ENCODE measurements at places on chromosomes 2 and 18.

GRCh38 chr18:6363216-6363615 is 51.5 kb downstream of the L3MBTL4 start:
- DNase-seq, result no peak

- no peak for DNase-seq
Measured at GRCh38 chr2:232997749-232998665, 15.0 kb downstream of the NGEF start.

DNA sequence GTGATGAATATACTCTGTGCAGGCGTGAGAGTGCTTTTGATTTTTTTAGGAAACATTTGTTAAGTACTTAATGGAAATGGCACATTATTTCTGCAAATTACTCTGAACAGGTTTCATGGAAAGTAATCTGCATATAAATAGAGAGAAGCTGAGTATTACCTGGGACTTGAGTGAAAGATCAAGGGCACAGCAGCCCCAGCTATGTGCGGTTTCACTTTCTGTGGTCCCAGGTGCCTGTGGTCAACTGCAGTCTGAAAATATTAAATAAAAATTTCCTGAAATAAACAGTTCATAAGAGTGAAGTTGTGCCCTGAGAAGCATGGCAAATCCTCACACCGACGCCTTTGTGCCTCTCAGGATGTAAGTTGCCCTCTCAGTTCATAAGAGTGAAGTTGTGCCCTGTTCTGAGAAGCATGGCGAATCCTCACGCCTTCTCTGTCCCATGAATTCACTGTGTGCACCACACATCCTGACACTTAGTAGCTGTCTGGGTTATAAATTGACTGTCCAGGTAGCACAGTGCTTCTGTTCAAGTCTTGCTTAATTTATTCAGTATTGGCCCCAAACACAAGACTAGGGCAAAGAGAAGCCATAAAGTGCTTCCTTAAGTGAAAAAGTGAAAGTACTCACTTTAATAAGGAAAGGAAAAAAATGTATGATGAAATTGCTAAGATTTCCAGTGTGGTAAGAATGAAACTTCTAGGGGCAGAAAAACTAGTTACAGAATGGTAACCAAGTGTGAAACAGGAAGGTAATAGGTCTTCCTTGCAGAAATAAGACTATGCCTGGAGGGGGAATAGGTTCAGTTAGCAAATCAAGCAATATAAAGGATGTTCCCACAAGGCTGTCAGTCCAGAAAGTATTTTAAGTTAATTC is 4.3 kb upstream of the SNTG2 start:
- DNase-seq, result no peak

- DNase-seq, result no peak
Measured at GRCh38 chr2:238120463-238121298, 17.8 kb upstream of the KLHL30 start.

DNA sequence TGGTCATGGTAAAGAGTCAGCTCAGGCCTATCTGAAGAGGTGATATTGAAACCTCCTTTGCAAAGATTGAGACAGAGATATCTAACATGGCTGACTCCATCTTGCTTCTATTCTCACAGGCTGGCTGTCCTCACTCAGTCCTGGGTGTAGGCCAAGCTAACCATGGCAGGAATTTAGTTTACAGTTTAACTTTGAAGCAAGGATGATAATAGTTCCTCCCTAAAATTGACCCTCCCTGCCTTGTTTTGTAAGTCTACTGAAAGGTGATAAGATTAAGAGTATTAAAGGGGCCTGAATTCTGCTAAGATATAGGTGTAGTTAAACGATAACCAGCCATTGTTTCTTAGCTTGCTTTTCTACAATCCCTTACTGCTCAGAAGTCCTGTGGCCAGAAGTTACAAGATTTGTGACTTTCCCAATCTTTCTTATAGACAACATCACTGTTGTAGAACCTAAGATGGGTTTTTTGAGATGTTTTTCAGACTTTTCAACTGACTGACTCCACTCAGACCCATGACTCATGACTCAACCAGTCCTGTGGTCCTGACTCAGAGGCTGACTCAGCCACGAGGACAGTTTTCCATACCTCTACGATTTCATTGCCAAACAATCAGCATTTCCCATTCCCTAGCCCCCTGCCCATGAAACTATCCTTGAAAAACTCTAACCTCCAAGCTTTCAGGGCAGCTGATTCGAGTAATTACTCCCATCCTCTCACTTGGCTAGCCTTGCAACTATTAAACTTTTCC is 195.7 kb upstream of the SESTD1 start:
- peak; percentile 95 for DNase-seq

- DNase-seq, result peak; percentile 45
Measured at GRCh38 chr2:167253025-167253424, 364.7 kb downstream of the XIRP2 start.

- peak; percentile 55 for DNase-seq
Measured at GRCh38 chr2:58133395-58133794, 86.8 kb downstream of the VRK2 start.

GRCh38 chr2:20291106-20291564 is 59.5 kb downstream of the PUM2 start:
- DNase-seq, result peak; percentile 80

- no peak for DNase-seq
Measured at GRCh38 chr18:75063615-75064512, 145.1 kb downstream of the PTGR3 start.

DNA sequence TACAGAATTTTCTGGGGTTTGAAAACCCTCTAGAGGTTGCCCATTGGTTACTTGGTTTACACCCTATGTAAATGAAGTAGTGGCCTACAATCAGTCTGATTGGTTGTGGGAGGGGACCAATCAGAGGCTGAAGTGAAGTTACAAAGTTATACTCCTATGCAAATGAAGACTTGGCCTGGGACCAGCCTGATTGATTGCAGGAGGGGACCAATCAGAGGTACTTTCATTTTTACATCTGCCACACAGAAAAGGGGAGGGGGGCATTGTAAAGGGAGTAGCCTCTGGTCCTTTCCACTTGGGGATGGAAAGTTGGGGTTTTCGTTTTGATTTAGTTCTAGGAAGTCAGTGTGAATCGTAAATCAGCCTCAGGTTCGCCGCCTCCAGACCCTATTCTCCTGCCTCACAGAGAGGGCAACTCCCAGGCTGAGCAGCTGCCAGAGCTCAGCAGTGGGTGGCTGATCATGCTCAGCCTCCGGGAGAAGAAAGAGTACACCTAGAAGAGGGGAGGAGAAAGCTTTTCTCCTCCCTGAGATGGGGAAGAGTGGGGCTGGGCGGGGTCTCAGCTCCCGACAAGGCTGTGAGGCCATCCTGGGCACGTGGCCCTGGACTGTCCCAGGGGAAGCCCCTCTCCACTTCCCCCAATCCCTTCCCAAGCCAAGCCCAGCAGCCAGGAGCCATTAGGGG is 372.5 kb downstream of the GALR1 start:
- no peak for DNase-seq

DNA sequence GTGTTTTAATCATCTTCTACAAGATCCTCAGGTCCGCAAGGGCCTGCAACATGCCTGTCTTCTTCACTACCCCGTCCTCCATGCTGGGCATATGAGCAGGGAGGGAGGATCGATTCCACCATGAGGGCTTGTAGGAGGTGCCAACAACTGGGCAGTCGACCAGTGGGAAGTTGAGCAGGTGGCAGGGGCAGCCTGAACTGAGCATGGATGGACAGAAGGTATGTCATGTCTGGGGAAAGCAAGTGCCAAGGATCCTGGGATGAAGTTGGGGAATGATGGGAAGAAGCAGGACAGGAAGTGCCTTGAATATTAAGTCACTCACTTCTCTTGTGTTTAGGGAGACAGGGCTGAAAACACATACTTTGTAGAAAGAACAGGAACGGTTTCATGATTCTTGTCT is 44.7 kb downstream of the CTIF start:
- DNase-seq, result no peak

DNA sequence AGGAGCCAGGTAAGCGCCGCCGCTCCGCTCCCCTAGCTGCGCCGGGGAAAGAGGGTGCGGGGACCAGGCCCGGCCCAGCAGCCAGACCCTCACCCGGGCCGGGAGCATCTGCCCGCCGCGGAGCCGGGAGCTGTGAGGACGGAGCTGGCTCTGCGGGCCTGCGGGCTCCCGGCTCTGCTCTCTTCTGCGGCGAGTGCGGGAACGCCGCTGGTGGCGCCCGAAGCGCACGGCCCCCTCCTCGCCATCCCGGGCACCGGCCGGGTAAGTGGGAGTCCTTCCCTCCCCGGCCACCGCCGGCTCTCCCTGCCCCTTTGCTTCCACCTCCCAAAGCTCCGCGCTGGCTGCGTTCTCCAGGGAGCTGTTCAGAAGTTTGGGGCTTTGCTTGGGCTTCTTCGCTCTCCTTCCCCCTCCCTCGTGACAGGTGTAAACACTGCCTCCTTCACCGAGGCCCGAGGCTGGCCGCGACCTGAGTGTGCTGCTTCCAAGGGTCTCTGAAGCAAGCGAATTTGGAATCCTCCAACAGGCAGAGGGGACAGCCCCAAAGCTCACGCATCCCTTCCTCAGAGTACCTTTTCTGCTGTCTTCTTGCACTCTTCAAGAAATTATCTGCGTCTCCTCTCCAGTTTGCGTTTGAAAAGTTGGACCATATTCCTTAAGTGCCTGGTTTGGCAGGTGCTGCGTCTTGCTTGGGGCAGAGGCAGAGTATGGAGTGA is 632 bp downstream of the AFTPH start:
- peak; percentile 27 for DNase-seq

GRCh38 chr2:46246790-46247189 is 50.4 kb upstream of the EPAS1 start:
- no peak for DNase-seq

DNA sequence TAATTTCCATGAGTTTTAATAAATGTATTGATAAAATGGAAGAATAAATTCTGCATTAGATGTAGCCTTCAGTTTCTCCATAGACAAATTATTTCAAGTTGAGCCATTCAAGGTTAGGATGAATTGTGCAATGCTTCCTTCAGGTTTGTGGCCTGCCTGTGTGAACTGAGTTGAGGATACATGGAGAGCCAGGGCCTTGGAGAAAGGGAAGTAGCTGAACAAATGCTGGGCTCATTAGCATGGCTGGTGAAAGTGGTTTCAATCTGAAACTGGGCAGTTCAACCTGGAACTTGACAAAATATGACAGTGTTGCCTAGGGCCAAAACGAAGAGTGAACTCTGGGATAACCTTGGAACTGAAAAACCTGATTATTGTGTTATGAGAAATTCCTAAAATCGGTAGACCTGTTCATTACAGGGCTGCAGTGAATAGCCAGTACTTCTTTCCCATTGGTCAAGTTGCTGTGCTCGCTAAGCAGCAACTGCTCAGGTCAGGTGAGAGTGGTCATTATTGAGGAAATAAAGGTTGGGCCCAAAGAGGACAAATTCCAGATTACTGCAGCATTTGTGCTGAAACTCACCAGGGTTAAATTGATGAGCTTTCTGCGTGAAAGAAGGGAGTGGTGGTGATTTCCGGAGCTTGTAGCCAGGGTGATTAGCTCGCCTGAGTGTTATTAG is 12.7 kb downstream of the INPP1 start:
- DNase-seq, result peak; percentile 78

DNA sequence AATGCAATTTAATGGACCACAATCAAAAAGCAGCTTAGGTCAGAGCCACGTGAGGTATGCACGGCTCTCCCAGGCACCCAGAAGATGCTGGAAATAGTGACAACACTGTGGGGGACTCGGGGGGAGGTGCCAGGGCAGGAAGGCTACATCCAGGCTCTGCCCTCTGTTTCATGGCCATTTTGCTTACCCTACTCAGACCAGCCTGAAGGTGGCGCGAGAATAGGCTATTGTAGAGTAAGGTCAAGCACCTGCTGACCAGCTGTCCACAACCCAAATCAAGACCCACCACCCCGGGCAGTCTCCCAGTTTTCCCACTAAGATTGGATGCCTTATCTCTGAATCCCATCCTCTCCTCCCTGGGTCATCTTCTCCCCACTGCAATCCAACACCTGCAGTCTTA is 115.7 kb downstream of the VIT start:
- DNase-seq, result no peak

DNA sequence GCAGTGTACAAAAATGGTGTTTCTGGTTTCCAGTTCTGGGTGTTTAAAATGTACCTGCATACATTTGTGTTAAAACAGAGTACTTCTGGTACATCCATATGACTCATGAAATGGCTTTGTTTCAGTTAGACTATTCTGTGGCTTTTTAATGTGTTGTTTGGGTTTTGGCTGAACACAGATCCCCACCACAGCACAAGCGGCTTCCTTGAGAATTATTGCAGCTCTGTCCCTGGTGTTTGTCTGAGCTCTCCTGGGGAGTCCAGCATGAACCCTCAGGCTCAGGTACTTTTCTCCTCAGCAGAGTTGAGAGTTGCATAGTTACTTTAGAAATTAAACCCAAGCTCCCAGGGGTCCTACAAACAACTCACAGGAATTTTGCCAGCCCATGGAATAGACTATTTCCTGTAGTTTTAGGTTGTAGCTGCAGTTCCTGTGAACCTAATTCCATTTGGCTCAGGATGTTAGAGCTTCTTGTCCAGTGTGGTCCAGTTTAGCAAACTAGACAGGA is 64.8 kb upstream of the EML6 start:
- DNase-seq, result peak; percentile 49

GRCh38 chr2:26563686-26564085 is 77.5 kb downstream of the CIB4 start:
- no peak for DNase-seq

GRCh38 chr2:53181759-53182158 is 585.8 kb upstream of the CHAC2 start:
- no peak for DNase-seq

- no peak for DNase-seq
Measured at GRCh38 chr2:175439416-175439815, 257.9 kb upstream of the ATP5MC3 start.

DNA sequence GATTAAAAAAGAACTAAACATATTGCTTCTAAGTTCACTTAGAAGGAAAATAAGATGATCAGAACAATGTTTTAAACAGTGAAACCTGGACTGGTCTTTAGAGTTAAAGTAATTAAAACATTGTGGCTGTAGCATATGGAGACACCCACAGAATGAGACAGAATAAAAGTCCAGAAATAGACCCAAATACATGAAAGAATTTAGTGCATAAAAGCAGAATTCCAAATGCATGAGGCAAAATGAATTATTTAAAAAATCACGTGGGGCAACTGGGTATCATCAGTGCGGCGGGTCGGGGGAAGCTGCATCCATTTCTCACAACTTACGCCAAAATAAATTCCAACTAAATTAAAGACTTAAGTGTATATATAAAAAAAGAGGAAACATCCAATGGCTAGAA is 12.1 kb downstream of the RNF149 start:
- no peak for DNase-seq

- peak; percentile 67 for DNase-seq
Measured at GRCh38 chr18:48022531-48023329, 92.3 kb upstream of the SMAD2 start.

DNA sequence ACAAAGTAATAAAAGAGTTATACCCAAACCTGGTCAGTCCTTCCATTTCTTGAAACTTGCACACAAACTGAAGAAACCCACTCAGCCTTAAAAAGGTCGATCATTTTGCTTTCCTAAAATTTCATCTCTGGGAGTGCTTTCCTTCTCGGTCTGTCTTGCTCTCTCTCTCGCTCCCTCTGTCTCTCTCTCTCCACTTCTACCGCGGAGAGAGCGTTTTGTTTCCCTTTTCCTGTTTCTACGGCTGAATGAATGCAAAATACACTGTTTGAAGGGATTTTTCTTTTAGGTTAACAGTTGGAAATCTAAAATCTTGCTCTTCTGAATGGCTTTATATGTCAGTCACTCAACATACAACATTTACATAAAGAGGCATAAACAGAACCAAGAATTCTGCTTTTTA is 424.2 kb downstream of the TGIF1 start:
- no peak for DNase-seq
